ENCODE measurements at places on chromosomes 1 and 21.

DNA sequence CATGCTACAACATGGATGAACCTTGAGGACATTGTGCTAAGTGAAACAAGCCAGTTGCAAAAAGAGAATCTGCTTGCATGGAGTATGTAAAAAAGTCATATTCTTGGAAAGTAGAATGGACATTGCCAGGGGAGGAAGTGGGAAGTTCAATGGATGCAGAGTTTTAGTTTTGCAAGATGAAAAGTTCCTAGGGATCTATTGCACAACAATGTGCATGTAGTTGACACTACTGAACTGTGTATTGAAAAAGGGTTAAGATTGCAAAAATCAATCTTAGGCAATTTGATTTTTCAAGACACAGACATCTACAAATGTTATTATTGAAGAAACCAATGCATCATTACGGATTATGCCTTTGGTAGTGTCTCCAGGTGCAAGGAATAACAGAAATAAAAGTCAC, 50.3 kb upstream of the MAGI3 start:
- DNase-seq: no peak

DNA sequence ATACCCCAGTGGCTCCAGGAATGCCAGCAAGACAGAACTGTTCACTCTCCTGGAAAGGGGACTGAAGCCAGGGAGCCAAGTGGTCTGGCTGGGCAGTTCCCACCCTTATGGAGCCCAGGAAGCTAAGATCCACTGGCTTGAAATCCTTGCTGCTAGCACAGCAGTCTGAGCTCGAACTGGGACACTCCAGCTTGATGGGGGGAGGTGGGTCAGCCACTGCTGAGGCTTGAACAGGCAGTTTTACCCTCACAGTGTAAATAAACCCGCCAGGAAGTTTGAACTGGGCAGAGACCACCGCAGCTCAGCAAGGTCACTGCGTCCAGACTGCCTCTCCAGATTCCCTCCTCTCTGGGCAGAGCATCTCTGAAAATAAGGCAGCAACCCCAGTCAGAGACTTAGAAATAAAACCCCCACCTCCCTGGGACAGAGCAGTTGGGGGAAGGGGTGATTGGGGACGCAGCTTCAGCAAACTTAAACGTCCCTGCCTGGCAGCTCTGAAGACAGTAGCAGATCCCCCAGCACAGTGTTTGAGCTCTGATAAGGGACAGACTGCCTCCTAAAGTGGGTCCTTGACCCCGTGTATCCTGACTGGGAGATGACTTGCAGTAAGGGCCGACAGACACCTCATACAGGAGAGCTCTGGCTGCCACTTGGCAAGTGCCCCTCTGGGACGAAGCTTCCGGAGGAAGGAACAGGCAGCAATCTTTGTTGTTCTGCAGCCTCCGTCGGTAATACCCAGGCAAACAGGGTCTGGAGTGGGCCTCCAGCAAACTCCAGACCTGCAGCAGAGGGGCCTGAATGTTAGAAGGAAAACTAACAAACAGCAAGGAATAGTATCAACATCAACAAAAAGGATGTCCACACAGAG, 568.4 kb downstream of the PLA2G4A start:
- DNase-seq: no peak

GRCh38 chr1:12654004-12654567, 10.2 kb downstream of the AADACL4 start:
- DNase-seq: no peak

GRCh38 chr21:32567626-32568025, 17.7 kb downstream of the TCP10L start:
- no peak for DNase-seq

DNA sequence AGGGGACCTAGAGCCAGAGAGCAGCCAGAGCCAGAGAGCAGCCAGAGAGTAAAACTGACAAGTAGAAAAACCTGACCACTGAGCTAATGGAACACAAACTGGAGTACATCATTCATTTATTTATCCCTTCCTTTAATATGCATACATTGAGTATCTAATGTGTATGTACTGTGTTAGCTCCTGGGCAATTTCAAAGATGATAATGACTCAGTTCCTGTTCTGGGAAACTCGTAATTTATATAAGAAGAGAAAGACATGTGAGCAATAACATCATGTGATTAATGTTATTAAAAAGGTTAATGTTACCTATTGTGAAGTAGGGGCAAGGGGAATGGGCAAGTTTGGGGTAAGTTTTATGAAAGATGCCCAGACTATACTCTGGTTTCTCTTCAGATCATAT, 199.9 kb downstream of the TNR start:
- DNase-seq: no peak

DNA sequence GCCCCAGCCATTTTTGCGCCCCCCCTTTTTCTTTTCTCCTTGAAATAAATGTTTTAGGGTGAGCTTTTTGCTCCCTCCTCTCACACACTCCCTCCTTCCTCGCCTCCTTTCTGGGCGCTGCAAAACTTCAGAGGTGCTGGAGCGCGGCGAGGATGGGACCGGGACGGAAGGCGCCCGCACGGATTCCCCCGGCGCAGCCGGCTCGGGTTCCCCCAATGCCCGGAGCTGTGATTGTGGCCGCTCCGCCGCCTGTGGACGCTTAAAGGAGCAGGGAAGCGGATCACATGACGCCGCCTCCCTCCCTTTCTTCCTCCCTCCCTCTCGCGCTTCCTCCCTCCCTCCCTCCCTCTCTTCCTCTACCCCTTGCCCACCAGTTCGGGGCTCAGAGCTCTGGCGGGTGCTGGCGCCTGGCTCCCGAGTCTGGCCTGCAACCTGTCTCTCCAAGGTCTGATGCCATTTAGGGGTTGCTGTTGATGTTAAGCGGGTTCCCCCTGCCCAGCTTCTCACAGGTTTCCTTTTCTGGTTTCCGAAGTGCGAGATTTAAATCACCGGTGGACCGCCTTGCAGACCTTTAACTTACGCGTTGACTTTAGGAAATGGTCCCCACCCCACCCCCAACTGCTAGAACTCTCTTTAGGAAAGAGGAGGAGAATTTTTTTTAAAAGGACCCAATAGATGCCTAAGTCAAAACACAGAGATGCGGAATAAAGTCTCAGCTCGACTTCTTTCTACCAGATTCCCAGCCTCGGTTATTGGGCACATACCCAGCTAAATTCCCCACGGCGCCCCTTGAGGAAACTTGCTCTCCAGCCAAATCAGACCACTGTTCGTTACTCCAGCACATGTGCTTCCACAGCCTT, at the start of gene WLS:
TSS of gene WLS (minus strand) at position 235 of the 860 bp plus-strand sequence. CDS start at position 11, 224 bp downstream.
- DNase-seq: peak; percentile 60

- no peak for DNase-seq
These were observed 78.4 kb downstream of the KCND3 start for GRCh38 chr1:111911061-111911460.

DNA sequence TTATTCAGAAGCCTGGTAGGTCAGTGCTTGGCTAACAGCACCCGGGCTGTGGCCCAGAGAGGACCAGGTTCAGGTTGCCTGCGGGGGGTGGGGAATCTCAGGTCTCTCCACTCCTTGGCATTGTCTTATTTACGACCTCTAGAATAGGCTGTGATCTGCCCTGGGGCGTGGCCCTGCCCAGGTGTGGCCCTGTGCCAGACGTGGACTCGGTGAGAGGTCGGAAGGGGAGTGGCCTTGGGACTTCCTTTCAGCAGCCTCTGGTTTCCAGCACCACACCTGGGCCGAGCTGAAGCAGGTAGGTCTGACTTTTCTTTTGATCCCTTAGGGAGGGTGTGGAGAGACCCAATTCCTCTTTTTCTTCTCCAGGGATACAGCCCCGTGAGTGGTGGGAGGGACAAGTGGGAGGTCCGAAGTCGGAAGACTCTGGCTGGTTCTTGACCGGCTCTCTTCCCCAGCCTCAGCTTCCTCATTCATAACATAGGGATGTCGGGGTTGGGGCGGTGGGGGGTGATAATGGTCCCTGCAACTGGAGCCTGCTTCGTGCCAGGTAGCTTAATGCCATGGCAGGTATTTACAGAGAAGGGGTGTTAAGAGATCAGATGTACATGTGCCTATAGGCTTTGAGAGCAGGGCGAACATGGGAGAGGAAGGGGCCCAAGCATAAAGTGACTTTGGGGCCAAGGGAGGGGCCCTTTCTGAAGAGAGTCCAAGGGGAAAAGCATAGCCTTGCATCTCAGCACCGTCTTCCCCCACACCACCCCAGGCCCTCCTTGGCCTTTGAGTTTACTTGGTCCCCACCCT, 16.5 kb downstream of the ACOT11 start:
- DNase-seq: no peak

GRCh38 chr1:94026619-94027380, 94.1 kb downstream of the ABCA4 start:
- DNase-seq: no peak

- DNase-seq: no peak
These were observed 201.5 kb downstream of the TBX15 start for GRCh38 chr1:118786454-118787155.

Measured in skeletal muscle cell (primary cell).